NCI-H82 (cell line): ENCODE measurements at places on chromosomes 1 and 21.

GRCh38 chr1:20584890-20585289, 4.0 kb upstream of the CDA start:
- DNase-seq: no peak

- no peak for DNase-seq
Observed at GRCh38 chr1:56516539-56517252, 62.7 kb downstream of the PLPP3 start.

GRCh38 chr1:6184083-6184783, 4.1 kb upstream of the CHD5 start:
- peak; percentile 45 for DNase-seq

DNA sequence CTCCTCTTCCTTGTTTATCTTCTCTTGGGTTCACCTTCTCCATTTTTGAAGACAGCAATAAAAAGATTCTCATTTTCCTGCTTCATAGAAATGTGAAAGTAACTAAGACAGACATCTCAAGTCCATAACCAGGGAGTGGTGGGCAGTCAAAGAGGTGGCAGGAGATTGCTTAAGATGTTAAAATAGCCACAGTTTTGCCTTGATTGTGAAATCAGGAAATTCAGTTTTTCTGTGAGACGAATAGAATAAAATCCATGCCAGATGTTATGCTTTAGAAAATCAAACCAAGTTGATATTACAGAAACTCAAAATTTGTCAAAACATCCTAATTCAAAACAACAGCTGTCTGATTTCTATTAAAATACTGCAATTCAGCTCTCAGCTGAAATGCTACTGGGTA, 57.2 kb downstream of the TNN start:
- DNase-seq: no peak

- DNase-seq: peak; percentile 88
Observed at GRCh38 chr1:159867664-159868026, 5.2 kb upstream of the VSIG8 start.

GRCh38 chr1:118077331-118078045, 107.5 kb downstream of the SPAG17 start:
- peak; percentile 34 for DNase-seq

DNA sequence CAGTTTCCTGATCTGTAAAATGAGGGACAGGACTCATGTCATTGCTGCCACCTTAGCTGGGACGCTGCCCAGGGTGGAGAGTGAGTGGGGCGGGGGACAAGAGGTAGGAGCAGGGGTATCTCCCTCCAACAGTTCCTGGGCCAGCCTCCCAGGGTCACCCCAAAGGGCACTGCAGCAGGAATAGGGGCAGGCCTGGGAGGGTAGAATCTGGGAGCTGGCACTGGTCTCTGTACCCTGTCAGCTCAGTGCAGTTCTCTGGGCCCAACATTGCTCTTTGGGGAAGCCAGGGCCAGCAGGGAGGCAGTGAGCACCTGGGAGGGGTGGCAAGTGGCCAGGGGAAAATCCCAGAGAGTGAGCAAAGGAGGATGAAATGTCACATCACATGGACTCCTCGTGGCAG, 55.8 kb downstream of the ELK4 start:
- DNase-seq: no peak

DNA sequence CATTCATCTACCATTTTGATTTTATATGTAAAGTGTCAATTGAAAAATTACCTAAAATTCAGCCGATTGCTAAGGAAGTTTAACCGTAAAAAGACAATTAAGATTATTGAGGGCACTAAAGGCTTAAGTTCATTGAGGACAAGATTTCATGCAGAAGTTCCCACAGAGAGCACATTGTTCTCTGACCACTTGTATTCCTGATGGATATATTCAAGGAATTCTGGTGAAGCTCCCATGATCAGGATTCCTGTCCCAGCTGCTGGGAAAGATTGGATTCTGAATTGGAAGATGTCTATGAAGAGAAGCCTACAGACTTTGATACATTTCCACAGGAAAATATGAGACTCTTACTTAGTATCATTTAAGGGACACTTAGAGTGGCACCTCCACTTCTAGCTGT, 209.2 kb upstream of the KCTD3 start:
- no peak for DNase-seq

GRCh38 chr1:224781800-224782199, 147.7 kb upstream of the DNAH14 start:
- DNase-seq: no peak

- no peak for DNase-seq
Observed at GRCh38 chr1:118209648-118210047, 24.6 kb upstream of the SPAG17 start.

- no peak for DNase-seq
Observed at GRCh38 chr1:193700710-193701355, 514.4 kb upstream of the B3GALT2 start.

DNA sequence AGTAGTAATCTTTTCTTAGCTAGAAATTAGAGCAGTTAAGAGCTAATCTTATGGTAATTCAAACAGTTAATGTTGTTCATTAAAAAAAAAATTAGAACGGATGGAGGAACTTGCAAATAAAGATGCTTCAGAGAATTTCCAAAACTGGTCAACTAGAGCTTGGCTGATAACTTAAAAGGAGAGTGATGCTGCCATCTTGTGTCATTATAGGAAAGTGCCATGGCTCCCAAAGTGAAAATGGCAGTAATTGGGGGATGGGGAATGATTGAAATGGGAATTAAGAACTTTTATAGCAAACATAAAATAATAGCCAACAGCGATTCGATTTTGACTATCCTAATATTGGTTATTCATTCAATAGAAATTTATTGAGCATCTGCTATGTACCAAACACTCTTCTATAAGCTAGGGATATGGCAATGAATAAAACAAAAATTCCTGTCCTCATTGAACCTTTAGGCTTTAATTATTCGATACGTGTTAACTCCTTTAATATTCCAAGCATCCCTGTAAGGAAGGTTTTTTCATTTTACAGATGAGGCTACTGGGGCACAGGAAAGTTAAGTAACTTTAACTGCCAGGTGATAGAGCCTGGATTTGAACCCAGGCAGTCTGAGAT, 5.7 kb upstream of the PLPP3 start:
- DNase-seq: peak; percentile 78
